ENCODE measurements at places on chromosomes 1 and 21. TPM values are rescaled to one million over a fixed set of nuclear protein-coding genes. Genes with fewer than 3 reads are reported as not detected.

The LAMTOR2 gene
- total RNA-seq: 69.3 TPM

GRCh38 chr1:67755160-67755559 lies 70.2 kb downstream of the GADD45A start:
- no peak for DNase-seq

The SNIP1 gene
- 25.7 TPM for total RNA-seq

GRCh38 chr1:38005195-38006007 lies at the start of gene FHL3:
Gene FHL3 (minus strand): TSS chr1:38005514. CDS start chr1:37999412, 6,102 bp downstream.
- DNase-seq: peak; percentile 68

- peak; percentile 82 for DNase-seq
Measured at GRCh38 chr1:178644308-178645120, 80.5 kb upstream of the RALGPS2 start.

The EXTL2 gene
- 21.3 TPM for total RNA-seq

The ERICH3 gene
- total RNA-seq: not detected

- DNase-seq: no peak
Measured at GRCh38 chr1:112540226-112540794, 31.5 kb downstream of the WNT2B start.

DNA sequence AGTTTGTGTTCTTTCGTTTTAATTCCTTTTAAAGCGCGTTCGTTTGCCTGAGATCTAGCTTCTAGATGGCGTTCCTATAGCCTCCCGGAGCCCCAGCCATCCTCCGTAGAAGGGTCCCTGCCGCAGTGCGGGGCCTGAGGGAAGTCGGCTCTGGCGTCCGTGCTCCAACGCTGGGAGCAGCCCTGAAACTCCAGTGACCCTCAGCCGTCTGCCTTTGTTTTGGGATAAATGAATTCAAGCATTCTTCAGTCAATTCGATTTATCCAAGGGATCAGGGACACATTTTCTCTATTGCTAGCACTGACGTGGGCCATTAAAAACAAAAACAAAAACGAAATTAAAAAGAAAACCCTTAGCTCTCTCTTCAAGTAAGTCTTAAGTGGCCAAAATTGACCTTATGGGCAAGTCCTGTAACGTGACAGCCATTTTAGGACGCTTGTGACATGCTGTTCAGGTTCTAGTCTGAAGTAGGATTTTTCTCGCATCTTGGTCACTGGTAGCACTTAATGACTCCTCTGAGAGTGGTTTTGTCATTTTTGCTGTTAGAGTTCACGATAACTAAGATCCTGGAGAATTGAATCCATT lies 742 bp upstream of the HSPA13 start:
- DNase-seq: peak; percentile 72

DNA sequence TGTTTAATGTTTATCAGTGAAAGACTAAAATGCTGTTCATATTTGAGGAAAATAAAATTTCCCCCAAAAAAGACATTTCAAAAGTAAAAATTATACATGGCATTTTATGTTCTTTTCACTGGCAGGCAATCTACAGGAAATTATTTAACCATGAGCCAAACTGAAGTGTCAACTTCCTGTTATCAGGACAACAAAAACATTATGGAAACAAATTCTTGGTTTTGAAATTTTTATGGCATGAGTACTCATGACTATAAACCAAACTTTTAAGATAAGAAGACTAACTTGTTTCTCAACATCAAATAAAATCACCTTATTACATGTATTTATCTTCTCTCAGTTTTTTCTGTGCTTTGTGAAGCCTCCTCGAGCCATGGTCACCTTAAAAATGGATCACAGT lies 698.6 kb downstream of the LTN1 start:
- peak; percentile 36 for DNase-seq

The PHACTR4 gene
- total RNA-seq: 28.5 TPM

- DNase-seq: peak; percentile 43
Measured at GRCh38 chr1:84724128-84724860, 34.0 kb upstream of the SSX2IP start.

DNA sequence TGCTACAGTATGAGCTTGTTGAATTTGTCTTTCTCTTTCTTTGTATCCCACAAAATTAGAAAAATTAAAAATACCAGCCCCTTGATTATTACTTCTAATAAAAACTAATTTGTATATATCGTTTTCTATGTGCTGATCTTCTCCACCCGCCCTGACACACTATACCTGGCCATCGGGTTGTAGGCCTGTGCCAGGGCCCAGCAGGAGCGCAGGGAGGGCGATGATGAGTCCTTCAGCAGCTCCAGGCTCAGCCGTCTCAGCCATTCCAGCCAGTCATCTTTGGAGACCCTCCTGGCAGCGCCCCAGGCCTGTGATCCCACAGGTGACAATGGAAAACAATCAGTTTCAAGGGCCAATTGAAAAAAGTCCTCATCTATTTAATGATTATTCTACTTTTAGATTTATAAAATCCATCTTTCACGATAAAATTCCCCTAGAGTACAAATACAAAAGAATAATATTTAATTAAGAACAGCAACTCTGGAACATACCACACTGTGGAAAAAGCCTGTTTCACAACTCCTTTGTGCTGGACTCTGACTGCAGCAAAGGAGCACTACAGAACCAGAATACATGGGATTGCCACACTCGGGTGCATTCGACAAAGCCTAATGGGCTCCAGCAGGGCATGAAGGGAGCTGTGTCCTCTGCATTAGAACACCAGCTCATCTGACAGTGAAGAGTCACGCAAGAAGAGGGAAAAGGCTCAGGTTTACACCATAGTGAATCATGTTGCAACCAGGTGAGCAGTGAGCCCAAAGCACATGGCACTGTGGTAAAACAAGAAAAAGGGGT lies 15.4 kb downstream of the ANGPTL7 start:
- DNase-seq: no peak

- DNase-seq: peak; percentile 64
Measured at GRCh38 chr1:201937624-201938213, 8.6 kb downstream of the LMOD1 start.

The MAP3K21 gene
- 1.4 TPM for total RNA-seq

- DNase-seq: no peak
Measured at GRCh38 chr1:211037095-211037494, 96.9 kb downstream of the KCNH1 start.

The TMEM51 gene
- total RNA-seq: 10.2 TPM

The GJB5 gene
- total RNA-seq: not detected

DNA sequence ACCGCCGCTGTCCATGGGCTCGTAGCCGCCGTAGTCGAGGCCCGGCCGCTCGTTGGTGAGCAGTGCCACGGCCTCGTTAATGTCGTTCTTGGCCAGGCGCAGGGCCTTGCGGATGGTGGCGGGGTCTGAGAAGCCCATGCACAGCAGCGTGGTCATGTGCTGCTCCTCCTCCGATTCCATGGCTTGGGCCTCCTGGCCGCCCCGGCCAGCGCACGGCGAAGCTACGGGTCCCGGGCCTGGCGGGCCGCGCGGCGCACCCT lies 300 bp downstream of the USP24 start:
- peak; percentile 61 for DNase-seq

DNA sequence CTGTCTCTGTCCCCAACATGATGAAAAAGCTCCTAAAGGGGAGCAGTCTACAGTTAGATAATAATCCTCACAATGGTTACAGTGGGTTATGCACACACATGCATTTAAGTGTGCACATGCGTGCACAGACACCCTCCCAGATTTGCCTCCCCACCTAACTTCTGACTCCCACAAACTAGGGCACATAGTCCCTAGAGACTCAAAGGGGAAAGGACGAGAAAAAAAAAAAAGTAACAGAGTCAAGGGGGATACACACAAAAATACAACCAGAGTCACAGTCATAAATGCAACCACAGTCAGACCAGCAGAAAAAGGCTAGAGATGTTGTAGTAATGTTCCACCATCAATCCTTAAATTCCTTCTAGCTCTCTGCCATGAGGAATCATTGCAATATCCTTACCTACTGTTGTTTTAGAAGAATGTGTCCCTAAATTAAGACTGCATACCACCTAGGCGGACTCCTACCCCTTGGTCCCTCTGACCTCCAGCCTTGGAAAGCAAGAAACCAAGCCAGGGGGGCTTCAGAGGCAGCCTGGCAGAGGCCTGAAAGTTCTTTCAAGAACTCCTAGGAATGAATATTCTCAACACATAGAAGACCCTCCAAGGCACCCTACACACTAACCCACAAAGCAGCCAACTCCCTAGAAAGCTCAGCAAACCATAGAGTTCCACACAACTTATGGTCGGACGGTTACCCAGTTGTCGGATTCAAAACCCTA lies 1.3 kb downstream of the CRTC2 start:
- DNase-seq: no peak

DNA sequence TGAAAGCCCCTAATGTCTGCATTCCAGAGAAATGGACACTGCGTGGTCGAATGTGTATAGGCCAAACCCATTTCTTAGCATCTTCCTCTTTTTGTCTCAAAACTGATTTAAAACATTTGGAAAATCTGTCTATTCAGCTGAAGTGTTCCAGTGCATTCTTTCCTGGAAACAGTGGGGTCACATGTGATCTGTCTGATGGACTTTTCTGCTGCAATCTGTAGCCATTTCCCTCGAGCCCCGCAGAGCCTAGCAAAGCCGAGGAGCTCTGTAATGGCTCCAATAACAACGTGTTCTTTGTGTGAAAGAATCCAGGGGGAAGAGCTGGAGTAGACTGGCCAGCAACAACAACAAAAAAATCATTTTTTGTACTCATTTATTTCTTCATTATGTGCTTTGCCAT lies 329.3 kb downstream of the BARHL2 start:
- DNase-seq: no peak

DNA sequence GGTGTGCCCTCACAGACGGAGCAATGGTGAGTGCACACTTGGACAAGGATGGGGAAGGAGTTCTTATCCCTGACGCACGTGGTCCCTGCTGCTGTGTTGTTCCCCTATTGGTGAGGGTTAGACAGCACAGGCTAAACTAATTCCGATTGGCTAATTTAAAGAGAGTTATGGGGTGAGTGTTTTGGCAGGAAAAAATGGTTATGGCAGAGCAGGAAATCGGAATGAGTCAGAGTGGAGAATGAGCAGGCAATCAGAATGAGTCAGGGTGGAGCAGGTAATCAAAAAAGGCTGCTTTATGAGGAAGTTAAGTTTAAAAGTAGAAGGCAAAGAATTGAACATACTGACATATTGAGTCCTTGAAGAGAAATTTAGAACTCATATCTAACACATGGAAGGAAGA lies 100.5 kb downstream of the NGF start:
- no peak for DNase-seq

GRCh38 chr1:106780066-106780465 lies 276.4 kb upstream of the PRMT6 start:
- no peak for DNase-seq

DNA sequence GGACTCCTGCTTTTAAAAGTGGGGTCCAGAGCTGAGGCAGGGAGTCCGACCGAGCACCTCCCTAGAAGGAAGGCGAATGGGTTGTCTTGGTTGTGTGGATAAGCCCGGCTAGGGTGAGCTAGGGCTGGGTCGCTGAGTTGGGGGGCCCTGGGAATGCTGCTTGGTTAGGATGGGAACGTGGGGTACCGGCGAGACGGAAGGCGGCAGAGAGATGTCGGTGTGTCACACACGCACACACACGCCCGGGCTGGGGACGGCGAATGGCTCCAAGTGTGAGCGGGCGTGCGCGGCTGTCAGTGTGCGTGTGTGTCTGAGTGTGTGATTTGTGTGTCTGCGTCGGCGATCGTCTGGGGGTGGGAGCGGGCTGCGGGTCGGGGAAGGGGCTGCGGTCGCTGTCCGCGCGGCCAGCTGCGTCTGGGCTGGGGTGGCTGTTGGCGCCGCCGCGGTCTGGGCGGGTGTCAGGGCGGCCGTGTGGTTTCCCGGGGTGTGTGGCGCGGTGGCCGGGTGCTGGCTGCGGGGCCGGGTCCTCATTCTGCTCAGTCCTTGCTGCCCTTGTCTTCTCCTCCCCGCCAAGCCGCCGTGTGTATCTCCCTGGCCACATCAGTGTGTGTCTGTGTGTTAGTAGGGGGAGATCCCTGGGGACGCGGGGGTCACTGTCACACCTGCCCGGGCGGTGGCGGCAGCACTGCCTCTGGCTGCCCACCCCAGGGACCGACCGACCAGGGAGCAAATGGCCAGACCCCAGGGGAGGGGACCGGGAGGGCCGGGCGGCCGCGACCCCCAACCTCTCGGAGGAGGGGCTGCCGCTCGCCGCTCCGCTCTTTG lies 1.1 kb downstream of the EFNA3 start:
- DNase-seq: no peak

DNA sequence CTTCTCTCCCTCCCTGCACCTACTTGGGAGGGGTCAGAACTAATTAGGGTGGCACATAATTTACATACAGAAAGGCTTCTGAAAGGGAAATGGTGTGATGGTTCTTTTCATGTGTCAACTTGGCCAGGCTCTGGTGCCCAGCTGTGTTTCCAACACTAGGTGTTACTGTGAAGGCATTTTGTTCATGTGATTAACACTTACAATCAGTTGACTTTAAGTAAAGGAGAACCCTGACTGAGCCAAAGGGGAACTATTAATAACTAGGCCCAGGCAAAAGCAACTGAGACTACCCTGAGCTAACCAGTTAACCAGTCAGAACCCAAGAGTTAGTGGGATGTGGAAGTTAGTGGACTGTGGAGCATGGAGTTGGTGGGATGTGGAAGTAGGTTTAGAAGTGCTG lies 114.9 kb downstream of the SEC16B start:
- DNase-seq: no peak

DNA sequence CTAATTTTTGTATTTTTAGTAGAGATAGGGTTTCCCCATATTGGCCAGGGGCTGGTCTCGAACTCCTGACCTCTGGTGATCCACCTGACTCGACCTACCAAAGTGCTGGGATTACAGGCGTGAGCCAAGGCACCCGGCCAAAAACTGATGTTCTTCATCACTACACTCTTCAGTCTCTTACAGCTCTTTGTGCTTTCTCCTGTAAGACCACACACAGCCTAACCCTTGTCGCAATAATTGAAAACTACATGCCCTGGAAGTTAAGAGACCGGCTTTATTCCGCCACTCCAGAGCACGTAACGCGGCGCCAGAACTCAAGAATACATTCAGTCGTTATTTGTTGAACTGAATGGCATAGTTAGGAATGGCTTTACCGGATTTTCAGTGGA lies 552 bp downstream of the GPATCH4 start:
- no peak for DNase-seq

- DNase-seq: peak; percentile 49
Measured at GRCh38 chr1:206864939-206865671, at the start of gene IL20. Gene IL20 (plus strand): TSS chr1:206865623. CDS start chr1:206865853, 230 bp downstream.

- DNase-seq: no peak
Measured at GRCh38 chr1:45001011-45001481, 10.1 kb downstream of the HECTD3 start.

DNA sequence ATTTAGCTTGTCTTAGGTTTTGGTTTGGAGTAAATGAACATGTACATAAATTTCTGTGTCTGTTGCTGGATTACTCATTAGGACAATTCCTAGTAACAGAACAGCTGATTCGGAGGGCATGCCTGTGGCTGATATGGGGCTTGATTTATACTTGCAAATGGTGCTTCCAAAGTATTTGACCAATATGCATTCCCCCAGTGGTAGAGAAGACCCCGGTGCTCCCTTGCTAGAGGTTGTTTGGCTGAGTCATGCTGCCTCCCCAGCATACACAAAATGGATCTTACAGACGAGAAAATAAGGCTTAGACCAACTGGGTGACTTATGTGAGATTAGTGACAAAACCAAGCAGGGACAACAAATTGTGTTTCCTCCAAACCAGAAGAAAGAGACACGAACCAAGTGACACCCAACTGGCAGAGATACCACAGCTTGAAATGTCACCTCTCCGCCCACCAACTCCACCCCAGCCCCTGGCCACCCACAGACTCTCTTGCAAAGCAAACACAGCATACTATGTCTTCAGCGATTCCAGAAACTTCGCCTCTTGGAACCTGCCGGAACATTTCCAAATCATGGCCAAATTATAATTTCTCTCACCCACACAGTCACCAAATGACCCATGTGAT lies 75.9 kb upstream of the ETS2 start:
- DNase-seq: no peak

The KIF17 gene
- 32.3 TPM for total RNA-seq

GRCh38 chr1:244077473-244078220 lies 26.6 kb downstream of the ZBTB18 start:
- DNase-seq: peak; percentile 23
